ENCODE measurements at places on chromosomes 5 and 9.

- no peak for DNase-seq
These were observed 18.3 kb downstream of the LAMC3 start for GRCh38 chr9:131027048-131027871.

DNA sequence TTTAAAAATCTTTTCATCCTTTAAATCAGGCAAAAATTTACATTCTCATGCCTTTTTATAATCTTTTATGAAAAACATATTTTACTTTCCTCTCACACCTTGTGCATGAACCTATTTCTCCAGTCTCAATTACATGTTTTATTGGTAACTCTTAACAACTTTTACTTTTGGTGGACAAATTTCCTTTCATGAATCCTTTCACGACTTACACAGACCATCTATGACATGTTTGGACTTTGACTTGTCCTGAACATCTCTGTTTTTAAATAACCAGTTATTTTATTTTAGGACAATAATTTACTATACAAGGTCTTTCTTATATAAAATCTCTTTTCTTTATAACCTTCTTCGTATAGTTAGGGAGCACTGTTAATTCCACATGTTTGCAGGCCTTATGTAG lies 26.5 kb upstream of the MTMR12 start:
- DNase-seq: no peak

- DNase-seq: no peak
These were observed 15.1 kb downstream of the ROPN1L start for GRCh38 chr5:10456583-10457420.

- no peak for DNase-seq
These were observed 1.3 kb downstream of the BRD3OS start for GRCh38 chr9:134026581-134026980.

GRCh38 chr9:126860757-126861466 lies 473 bp downstream of the ZBTB34 start:
- DNase-seq: peak; percentile 47

DNA sequence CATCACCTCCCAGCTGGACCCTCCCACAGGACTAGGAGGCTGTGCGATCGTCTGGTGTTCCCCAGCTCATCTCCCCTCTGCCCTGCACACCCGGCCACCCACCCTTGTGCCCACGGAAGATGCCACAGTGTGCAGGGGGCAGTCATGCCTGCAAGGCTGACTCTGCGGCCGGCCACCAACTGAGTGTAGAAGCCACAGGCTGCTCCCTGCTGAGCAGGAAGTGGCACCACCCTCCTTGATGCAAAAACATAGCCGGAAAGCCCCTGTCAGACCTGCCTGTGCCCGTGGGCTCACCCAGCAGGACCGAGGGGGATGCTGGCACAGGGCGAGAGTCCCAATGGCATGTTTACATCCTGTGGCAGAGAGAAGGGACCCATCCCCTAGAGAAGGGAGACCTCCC lies 40.3 kb upstream of the SLC12A7 start:
- DNase-seq: peak; percentile 90

GRCh38 chr9:20925256-20926045 lies 106.0 kb downstream of the HACD4 start:
- DNase-seq: no peak

DNA sequence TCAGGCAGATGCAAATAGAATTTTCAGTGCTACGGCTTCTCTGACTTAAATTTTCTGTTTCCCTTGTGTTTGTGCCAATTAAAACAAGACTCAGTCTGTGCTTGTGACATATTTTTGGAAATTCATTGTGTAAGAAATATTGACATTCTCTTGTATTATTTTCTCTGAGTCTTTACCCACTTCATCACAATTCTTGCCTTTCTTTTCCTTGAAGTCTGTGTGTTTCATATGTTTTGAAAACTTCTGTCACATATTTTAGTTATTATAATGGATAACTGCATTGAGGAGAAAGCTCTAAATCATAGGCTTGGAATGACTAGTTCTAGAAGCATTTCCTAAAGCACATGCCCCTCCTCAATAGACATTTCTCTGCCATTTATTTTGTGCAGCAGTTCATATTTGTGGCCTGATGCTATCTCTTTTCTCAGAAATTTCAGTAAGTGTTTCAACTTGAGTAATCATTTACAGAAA lies 206.6 kb downstream of the PALM2AKAP2 start:
- DNase-seq: no peak

DNA sequence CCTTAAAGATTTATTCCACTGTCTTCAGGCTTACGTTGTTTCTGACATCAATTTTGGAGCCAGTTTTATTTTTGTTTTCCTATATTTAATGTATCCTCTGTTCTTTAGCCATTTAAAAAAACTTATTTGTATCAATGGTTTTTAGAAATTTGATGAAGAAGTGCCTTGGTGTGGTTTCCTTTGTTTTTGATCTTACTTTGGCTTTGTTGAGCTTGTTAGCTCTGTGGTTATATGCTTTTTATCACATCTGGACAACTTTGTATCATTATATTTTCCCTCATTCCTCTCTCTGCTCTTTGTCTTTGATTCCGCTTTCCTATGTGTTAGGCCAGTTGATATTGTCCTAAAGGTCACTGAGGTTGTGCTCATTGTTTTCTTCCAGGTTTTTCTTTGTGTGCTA lies 58.5 kb downstream of the SPIN1 start:
- no peak for DNase-seq

- DNase-seq: no peak
These were observed 112.9 kb downstream of the SPATA31D1 start for GRCh38 chr9:82101475-82101874.

DNA sequence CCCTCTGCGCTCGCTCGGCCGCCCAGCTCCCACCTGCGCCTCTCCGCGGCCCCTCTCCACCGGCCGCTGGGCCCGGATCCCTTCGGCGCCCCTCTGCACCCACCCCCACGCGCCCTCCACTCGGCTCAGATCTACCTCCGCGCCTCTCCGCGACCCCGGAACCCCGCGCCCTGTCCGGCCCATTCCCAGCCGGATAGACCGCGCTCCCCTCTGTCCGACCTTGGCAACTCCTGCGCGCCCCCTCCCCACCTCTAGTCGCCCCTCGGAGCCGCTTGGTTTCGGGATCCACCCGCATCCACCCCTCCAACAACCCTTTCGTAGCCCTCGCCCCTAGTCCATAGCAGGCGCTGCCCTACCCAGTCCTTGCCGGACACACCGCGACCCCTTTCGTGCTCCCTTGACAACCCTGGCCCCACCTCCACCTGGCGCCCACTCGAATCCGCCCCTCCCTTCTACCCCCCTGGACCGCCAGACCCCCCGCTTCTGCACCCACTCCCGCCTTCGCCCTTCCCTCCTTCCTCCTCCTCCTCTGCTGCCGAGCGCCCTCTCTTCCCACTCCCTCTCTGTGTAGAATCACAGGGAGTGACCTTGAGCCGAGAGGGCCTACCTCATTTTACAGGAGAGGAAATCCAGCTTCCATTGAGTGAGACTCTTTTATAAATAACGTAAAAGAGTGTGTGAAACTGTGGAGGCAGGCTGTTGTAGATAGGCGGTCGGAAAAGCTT lies 525 bp upstream of the AK3 start:
- peak; percentile 2 for DNase-seq

GRCh38 chr9:25703701-25704357 lies 25.6 kb upstream of the TUSC1 start:
- DNase-seq: no peak

DNA sequence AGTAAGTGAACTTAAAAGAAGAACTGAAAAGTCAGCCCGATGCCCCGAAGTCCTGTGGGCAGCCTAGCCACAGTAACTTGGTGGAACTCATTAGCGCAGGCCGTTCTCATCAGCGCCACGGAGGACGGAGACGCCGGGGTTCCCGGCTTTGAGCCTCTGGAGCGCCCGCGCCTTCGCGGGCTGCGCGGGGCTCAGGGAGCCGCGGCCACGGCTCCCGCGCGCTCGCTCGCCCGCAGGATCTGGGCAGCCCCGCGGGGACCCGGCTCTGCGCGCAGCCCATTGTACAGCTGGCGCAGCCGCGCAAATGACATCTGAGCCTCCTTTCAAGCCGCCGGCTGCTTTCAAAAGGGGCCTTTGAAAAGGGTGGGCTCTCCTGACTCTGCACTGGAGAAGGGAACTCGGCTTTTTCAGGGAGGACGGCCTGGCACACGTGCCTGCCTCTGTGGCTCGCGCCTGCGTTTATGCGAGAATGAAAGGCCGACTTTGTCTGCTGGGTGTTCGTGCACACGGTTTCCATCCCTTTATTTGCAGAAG lies 40.7 kb downstream of the TLR4 start:
- DNase-seq: no peak

DNA sequence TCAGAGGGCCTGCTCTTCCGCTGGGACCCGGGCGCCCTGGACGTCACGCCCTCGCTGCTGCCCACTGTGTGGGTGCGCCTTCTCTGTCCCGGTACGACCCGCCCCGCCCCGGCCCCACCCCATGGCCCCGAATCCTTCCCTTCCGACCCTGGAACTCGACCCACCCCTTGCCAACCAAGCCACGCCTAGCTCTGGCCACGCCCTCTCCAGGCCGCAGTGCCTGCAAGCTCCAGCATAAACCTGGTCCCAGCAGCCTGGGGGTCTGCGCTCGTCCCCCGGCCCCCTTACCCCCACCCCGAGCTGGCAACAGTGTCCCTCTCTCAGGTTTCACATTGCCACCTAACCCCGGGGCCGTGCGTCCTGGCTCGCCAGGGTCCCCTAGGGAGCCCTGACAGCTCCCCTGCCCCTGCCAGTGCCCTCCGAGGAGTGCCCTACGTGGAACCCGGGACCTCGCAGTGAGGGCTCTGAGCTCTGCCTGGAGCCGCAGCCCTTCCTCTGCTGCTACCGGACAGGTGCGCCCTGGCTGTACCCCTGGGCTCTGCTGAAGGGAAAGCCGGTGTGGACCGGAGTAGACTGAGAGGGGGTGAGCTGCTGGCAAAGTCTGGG lies 3.4 kb downstream of the ADGRD2 start:
- DNase-seq: no peak

- no peak for DNase-seq
These were observed 175.1 kb downstream of the TMC1 start for GRCh38 chr9:72696511-72696910.

- DNase-seq: peak; percentile 20
These were observed 422.6 kb downstream of the EFNA5 start for GRCh38 chr5:107248066-107248695.

DNA sequence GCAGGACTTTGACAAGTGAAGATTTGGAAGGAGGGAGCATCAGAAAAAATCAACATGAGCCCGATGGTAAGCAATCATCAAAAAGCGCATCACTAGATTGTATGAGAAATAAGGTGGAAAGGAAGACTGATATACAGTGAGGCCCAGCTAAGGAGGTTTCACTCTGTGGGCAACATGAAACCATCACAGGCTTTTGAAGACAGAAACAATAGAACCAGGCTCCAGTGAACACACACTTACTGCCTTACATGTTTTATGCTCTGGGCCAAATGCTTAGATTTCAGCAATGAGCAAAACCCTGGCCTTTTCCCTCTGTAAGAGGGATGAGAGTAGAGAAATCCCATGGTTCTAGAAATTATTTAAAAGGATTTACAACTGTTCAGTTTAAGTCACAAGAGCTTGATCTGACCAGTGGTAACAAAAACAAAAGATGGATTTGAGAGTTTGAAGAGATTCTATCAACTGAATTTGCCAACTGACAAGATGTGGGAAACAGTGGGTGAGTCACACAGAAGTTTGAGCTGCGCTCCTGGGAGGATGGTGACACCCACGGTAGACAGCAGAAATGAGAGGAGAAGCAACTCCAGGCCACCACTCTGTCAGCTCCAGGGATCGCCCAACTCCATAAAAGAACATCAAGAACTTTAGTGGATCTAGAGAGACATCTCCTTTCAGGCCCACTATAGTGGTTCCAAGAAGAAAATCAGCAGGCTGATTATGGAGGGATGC lies 261.8 kb downstream of the MCTP1 start:
- peak; percentile 36 for DNase-seq

DNA sequence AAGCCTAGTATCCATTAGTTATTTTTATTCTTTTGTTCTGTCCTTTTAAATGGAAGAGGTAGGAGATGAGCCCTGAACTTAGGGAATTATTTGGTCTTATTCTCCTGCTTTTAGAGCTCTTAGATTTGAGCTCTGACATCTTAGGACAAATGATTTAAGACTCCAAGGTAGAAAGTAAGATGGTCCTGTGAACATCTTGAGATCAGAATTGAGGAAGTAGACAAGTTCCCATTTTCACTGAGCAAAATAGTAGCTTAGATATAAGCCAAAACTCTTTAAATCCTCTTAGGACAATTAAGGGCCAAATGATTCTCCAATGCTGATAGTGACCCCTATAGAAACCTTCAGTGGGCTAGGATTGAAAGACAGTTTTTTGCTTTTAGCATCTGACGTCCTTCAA lies 53.0 kb upstream of the RUSC2 start:
- DNase-seq: no peak

- no peak for DNase-seq
These were observed 27.0 kb downstream of the SUB1 start for GRCh38 chr5:32612134-32612888.

DNA sequence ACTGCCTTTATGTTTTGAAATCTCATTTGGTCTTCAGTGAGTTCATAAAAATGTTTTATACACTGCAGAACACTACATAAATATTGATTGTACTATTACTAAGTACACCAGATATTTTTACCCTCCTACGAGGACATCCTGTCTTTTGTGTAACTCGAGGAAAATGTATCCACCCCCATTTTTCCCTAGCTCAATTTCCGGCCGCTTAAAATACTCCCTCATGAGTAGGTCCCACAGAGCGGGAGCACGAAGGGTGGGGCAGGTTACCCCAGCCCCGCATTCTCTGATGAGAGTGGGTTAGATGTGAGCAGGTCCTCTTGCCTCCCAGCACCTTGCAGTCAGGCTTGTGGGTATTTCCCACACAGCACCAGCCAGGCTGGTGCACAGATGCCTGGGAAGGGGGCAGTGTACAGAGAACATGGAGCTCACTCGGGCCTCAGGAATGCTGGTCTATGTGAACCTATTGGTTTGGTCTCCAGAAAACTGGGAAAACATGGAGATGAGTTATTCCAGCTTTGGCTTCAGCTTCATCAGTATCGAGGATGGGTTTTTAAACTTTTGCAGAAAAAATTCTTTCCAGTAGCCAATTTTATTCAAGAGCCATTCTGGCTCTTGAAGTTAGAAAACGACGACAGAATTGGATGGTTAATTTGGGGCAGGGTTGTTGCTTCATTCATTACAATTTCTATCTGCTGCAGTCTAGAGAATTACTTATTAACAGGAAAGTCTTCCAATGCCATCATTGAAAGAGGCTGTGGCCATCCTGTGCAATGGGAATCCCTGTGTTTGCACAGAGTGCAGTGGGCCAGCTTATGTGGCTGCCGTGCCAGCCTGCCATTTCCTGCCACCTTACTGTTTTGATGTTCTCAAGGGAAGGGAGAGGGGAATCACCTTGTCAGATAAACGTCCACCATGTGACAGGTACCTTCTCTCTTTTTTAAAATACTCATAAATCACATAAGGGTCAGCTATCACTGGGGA lies 73.2 kb downstream of the WDR41 start:
- no peak for DNase-seq

DNA sequence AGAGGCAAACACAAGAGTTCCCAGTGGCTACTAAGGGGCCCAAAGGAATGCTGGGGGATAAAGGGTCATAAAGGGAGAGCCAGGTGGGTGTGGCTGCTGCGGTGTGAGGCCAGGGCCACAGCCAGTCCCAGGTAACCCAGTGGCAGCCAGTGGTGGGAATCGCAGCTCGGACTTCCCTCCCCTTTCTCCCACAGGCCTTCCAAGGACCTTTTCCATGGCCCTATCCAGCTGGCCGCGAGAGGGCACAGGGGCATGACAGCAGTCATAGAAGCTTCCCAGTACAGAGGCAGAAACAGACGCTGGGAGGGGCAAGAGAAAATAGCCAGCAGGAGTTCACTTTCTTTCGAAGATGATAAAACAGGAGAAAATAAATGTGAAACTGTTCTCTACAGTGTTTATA lies 257.6 kb downstream of the SEMA5A start:
- DNase-seq: no peak

- DNase-seq: no peak
These were observed 16.1 kb downstream of the GFI1B start for GRCh38 chr9:132994410-132995120.

GRCh38 chr5:91207248-91207647 lies 175.9 kb downstream of the ARRDC3 start:
- DNase-seq: no peak

Measured in SJSA1 (cell line).